Liver (tissue), 10 donors: ENCODE measurements at places on chromosomes 12 and 14. TPM values are rescaled to one million over a fixed set of nuclear protein-coding genes. Genes with fewer than 3 reads are reported as not detected.

GRCh38 chr12:53097564-53098353, at the start of gene IGFBP6:
IGFBP6 (plus strand) TSS chr12:53097667; CDS start chr12:53097718, 51 bp downstream.
- H3K27me3 ChIP-seq = no peaks in the 10 kb centered on the region
- H3K27ac ChIP-seq = peak within 1 kb of the TSS; percentile 64
- DNase-seq = no peak

DNA sequence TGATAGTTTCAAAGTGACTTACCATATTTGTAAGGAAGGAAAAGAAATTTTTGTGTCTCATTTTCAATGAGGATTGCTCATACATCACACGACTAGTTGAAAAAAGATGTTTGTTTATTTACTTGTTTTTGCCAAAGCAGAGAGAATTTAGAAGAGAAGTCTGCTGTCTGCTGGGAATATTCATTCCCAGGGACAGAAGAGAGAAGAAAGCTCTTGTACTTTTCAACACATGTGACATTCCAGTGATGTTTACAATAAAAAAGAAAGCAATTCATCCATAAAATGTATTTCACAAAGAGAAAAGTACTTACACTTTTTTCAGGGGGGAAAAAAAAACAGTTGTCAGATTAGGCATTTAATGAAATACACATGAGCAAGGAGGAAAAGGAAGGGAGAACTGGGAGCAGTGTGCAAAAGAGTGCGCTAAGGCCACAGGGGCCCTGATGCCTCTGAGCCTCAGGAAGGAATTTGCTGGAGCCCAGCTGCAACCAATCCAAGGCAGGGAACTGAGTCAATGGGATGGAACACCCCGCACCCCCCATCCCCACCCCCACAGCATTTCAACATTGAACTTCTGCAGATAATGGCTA, 115.0 kb downstream of the RPAP3 start:
- no peak overlapping the region for H3K27ac ChIP-seq
- no peak for DNase-seq
- no peaks in the 10 kb centered on the region for H3K27me3 ChIP-seq
- H3K4me1 ChIP-seq = no peaks in the 10 kb centered on the region
- no peak overlapping the region for H3K4me3 ChIP-seq
- H3K36me3 ChIP-seq = no peaks in the 10 kb centered on the region

DNA sequence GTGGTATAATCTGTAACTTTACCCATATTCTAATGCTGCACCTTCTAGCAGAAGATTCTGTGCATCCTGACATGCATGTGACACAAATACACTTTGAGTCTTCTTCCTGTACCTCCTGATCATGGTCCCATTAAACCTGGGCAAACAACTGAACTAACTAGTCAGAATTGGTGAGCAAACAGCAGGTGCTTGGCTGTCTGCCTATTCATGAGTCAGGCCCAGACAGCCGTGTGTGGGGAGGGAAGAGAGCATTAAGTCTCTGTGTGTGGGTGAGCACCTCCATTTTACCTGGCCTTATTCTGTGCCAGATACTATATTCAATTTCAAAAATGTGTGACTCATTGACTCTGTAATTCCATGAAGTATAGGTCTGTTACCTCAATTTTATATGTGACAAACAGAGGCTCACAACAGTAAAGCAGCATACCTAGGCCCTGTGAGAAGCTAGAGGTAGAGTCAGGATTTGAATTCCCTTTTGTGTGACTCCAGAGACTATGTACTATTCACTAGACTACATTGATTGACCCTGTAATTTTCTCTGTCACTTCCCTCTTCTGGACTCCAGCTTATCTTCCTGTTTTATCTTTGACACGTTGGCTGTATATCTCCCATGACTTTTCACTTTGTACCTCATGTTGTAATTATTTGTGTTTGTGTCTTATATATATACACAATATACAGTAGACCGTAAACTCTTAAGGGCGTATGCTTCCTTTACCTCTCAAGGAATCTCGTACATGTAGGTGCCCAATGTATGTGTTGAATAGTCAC, 32.2 kb downstream of the SUSD6 start:
- no peaks in the 10 kb centered on the region for H3K27me3 ChIP-seq
- H3K4me1 ChIP-seq = peaks cover 18% of the 10 kb centered on the region
- H3K27ac ChIP-seq = peak overlapping the region; percentile 69

The DIO3 gene
- total RNA-seq = 0.17 TPM
